ENCODE measurements at places on chromosomes 12 and 14.

GRCh38 chr14:101865288-101865687 is 99.1 kb upstream of the DYNC1H1 start:
- no peak for DNase-seq

- no peak for DNase-seq
These were observed 32.3 kb downstream of the PLEKHG3 start for GRCh38 chr14:64736271-64737169.

GRCh38 chr12:46617167-46617566 is 208.6 kb downstream of the SLC38A4 start:
- DNase-seq: no peak

GRCh38 chr12:89962648-89963047 is 254.0 kb upstream of the ATP2B1 start:
- DNase-seq: no peak

DNA sequence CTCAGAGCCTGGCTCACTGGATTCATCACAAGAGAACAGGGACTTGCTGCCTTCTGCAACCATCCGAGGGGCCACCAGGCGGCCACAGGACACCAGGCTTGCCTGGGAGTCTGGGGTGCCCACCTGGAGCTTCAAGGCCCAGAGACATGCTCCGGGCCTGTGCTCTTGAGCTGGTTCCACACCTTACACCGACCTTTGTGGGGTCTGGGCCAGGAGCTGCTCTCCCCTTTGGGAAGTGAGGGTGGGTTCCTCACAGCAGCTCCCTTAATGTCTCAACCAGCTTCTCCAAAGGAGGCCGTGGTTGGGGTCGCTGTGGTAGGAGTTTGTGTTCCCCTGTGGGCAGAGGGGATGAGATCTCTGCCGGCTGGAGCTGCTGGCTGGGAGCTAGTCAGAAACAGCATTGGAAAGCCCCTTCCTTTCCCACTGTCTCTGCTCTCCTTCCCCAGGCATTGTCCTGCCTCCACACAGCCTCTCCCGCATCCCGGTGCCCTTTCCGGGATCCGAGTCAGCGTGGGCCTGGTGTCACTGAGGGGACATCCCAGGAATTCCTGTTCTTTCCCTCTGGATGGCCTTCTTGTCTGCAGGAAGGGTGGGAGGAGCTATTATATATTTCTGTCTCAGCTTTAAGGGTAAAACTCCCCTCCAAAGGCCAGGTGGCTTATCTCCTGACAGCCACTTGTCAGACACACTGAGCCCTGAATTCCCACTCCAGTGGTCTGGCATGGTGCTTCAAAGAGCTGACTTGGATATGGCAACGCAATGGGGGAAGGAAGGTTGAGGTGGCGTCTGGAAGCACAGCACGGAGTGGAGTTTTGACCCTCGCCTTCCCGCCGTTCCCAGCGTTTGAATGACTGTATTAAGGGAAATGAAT is 5.1 kb upstream of the PAPLN start:
- no peak for DNase-seq

DNA sequence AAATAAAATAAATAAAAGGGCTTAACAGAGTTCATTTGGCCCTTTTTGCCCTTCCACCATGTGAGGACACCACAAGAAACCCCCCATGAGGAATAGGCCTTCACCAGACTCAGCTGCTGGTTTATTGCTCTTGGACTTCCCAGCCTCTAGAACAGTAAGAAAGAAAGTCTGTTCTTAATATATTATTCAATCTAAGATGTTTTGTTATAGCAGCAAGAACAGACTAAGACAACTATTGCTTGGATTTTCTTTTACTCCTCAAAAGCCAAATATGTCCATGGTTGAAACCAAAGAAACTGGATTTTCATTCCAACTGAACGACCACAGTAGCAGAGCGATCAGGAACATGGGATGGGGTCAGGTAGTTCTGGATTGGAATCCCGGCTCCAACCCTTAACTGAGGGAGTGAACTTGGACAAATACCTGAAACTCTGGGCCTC is 157.2 kb upstream of the EEA1 start:
- no peak for DNase-seq

DNA sequence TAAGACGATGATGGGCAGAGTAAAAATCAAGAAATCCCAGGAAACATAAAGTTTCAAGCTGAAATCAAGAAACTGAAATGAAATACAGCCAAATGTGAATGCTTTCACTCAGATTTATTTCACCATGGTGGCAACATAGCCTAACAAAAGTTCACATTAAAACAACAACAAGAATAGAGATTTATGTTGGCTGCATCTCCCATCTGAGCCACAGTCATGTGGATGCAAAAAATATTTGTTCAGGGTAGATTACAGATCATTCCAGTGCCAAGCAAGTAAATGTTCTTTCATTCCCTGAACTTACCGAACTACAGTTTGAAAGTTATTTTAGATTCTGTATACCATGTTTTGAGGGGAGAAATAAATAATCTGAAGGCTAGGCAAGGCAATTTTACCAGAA is 159.9 kb upstream of the TMTC1 start:
- DNase-seq: no peak

DNA sequence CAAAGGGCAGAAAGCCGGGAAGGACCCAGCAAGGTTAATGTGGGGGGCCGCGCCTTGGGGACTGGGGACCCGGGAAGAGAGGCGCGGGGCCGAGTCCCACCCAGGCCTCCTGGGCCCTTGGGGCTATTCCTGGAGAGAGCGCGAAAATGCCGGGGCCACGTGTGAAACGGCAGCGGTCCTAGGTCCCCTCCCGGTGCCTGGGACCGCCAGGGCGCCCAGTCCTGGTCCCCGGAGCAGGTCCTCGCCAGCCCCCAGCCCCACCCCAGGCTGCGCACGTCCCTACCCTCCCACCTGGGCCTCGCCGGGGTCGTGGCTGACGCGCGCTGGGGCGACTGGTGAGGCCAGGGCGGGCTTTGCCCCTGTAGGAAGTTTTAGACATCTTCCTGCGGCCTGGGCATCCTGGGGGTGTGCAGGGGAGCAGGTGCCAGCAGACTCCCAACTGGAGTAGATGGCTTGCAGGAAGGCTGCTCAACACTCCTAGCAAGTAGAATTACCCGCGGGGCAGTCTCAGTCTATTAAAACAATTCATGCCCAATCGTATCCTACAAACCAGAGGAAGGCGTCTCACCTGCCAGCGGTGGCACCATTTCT is 708 bp downstream of the FAR2 start:
- no peak for DNase-seq

DNA sequence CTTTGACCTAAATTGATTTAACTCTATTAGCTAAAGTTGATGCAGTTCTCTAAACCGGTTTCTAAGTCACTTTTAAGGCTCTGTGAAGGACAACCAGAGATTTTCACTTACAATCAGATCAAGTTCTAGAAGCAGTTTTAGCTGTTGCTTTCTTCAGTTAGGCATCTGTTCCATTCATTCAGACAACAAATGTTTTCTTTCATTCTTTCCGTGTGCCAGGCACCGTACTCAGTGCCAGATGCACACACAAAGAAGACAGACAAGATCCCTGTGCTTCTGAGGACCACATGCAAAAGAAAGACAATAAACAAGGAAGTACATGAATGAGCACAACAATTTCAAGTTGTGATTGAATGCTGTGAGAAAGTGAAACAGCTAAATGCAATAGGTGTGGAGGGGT is 11.1 kb upstream of the EGLN3 start:
- no peak for DNase-seq

DNA sequence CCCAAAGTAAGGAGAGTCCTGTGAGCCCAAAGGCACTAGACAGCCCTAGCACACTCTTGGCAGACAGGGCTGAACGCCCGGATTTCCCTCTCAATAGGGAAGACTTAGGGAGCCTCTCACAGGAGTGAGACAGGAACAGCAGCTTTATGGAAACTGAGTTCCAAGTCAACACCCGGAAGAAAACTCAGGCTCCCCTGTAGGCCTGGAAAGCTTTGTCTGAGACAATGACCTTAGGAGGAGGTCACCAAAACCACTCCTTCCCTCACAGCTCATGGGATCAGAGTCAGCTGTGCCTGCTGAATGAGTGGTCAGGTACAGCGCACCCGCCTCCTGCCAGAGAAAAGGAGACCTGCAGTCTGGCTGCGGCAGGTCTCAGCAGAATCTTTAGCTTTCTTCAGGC is 229.5 kb downstream of the CACNA1C start:
- DNase-seq: no peak

DNA sequence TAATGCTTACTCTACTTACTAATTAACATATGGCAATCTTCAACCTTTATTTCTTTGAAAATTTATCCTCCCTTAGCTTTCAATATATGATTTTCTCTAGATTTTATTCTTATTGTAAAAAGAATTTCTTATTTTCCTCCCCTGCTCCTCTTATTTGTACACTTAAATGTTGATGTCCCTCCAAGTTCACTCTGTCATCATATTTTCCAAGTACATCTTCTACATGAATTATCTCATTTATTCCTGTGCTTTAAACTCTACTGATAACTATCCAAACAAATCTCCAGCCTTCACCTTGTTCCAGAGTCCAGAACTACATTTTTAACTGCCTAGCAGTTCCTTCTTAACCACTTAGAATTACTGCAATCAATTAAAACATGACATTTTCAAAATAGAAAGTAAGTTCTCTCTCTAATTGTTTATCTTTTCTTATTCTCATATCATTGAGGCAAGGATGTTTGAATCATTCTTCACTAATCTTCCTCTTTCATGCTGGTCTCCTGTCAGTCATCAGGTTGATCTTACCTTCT is 261.6 kb upstream of the FAR2 start:
- no peak for DNase-seq

GRCh38 chr12:72075891-72076557 is 137.4 kb downstream of the TPH2 start:
- DNase-seq: no peak

GRCh38 chr14:84458881-84459280 is 1071.1 kb upstream of the FLRT2 start:
- no peak for DNase-seq

DNA sequence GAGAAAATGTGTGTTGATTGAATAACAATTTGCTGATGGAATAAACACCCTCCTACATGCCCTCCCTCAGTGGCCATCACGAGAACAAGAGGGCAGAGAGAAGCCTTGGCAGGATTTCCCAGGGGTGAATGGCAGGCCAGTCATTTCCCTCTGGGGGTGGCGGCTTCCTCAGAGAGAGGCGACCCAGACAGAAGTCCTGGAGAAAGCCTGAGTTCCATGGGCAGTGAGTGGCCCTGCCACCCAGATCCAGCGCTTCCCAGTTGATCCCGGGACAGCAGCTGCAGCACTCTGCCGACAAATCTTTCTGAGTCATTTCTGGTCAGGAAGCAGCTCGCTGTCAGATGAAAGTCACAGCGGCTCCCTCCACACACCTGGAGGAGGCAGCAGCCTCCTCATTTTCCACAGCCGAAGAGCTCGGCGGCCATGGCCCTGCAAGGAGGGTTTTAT is 123.0 kb downstream of the SCARB1 start:
- no peak for DNase-seq

GRCh38 chr12:47228802-47229201 is 149.0 kb upstream of the AMIGO2 start:
- DNase-seq: no peak

DNA sequence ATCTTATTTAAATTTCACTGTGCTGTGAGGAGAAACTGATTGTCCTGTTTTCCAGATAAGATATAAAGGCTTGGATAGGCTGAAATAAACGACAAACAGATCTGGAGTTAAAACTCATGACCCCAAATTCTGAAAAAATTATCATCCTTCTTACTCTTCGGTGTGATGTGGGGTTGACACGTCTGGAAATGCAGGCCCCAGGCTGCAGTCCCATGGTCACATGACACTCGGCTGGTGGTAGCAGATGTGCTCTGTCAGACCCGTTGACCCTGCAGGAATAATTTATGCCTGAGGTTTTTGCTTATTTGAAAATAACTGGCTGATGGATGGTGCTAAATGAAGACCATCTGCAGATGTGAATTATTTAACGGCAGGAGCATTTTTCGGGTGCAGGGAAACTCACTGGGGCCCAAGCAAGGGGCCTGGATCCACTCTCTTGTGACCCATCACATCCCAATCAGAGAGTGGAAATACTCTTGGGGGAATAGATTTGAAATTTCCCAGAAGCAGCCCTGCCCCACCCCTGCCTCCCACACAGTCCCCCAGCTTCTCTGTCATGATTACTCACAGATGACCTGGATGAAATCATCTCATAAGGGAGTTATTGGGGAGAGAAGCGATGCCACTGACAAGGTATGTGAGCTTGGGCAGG is 47.7 kb upstream of the CMKLR1 start:
- no peak for DNase-seq

DNA sequence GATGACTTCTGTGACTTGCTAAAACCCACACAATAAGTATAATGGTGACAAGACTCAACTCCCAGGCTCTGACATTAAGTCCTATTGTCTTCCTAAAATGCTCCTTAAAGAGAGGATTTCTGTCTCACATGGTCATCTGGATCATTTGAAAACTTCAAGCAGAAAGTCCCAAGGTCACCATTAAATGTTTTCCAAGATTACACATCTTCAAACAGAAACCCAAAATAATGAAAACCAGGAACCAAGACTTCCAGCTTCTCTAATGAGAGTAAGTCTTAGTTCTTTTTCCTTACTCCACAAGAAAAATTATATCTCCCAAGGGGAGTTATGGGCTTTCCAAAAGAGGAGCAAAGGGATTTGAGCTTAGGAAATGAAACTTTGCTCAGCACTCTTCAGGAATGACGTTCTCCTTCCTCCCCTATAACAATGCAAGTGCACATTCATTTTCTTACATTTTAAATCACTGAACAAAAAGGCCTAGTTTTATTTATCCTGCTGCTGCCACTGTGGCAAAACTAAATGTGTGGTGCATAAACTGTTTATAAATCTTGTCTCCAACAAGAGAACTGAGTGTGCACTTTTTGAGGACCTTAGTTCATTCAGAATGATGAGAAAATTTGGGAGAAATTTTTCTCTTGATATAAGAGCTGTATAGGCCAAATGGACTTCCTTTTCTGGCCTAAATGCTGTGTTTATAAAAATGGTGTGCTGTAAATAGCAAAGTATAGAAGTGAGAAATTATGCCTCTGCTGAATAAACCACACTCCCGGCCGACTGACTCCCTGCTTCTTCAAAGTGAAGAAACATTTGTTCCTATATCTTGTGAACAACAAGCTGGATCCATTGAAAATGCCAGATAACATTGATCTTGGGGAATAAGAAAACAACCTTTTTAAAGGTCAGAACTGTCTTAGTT is 148.4 kb upstream of the PLEKHG7 start:
- no peak for DNase-seq

DNA sequence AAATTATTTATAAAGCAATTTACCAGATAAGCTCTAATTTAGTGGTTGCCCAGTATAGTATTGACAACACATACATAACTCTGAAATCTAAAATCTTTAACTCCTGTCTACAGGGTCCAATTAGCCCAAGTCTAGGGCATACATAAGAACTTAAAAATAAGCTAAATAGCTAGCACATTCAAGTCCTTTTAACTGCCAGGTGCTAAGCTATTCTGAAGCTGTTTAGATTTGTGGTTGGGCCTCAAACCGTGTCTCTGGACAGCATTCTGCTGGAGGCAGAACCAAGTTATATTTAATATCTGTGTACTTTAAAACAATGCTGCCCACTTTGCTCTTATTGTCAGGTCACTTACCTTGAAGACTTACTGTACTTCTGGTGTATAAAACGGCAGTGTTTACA is 19.0 kb downstream of the RPS6KA5 start:
- no peak for DNase-seq

DNA sequence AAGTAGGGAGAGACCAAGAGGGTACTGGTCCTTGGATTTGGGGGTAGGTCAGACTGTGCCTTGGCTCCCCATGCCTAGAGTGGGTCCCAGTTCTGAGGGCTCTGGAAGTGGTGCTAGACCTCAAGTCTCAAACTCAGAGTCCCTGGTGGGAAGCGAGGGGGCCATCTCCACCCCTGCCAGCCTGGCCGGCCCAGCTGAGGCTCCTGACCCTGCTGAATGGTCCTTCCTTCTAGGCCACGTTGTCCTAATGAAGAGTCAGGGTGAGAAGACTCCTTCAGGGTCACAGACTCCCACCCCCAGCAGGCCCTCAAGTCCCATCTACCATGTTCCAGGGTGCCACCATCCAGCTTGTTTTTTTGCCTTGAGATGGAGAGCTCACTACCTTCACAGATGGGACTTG is 12.9 kb downstream of the SERPINA6 start:
- DNase-seq: no peak
